ENCODE measurements at places on chromosomes 2 and 18.

DNA sequence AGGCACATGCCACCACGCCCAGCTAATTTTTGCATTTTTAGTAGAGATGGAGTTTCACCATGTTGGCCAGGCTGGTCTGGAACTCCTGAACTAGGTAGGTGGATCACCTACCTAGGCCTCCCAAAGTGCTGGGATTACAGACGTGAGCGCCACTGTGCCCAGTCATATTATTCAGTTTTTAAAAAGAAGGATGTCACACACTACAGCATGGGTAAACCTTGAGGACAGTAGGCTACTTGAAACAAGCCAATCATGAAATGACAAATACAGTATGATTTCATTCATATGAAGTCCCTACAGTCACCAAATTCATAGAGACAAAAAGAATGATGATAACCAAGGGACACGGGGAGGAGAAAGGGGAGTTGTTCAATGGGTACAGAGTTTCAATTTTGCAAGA, 31.1 kb upstream of the ARHGEF4 start:
- no peak for DNase-seq

GRCh38 chr2:170820757-170821530, 4.3 kb downstream of the GAD1 start:
- DNase-seq = no peak

- DNase-seq = no peak
Measured at GRCh38 chr2:73284296-73285158, at the start of gene FBXO41. Gene FBXO41, minus strand, starts transcription at chr2:73284478. Its CDS starts 14,848 bp downstream, at chr2:73269630.

DNA sequence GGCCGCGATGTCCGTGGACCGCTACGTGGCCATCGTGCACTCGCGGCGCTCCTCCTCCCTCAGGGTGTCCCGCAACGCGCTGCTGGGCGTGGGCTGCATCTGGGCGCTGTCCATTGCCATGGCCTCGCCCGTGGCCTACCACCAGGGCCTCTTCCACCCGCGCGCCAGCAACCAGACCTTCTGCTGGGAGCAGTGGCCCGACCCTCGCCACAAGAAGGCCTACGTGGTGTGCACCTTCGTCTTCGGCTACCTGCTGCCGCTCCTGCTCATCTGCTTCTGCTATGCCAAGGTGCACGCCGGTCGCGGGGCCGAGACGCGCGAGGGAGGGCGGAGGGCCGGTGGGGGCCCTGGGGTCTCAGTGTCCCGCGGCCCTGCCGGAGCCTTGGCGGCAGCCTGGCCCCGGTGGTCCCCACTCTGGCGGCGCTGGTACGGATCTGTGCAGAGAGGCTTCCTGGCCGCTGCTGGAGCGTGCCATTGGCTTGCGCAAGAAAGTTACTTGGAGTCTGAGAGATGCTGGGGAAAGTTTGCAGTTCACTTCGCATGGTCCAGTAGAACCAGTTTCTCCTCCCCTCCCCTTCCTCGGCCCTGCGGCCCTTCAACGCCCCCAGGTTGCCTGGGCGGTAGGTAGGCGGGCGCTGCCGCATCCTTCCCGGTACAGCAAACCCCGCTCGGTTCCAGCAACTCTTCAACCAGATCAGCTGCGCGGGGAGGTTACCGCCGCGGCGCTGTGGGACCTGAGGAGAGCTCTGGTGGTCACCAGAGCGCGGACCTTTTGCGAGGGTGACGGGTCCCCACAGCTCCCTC, 1.5 kb downstream of the GALR1 start:
- no peak for DNase-seq

- peak; percentile 77 for DNase-seq
Measured at GRCh38 chr2:18788592-18788991, 199.2 kb upstream of the NT5C1B start.

DNA sequence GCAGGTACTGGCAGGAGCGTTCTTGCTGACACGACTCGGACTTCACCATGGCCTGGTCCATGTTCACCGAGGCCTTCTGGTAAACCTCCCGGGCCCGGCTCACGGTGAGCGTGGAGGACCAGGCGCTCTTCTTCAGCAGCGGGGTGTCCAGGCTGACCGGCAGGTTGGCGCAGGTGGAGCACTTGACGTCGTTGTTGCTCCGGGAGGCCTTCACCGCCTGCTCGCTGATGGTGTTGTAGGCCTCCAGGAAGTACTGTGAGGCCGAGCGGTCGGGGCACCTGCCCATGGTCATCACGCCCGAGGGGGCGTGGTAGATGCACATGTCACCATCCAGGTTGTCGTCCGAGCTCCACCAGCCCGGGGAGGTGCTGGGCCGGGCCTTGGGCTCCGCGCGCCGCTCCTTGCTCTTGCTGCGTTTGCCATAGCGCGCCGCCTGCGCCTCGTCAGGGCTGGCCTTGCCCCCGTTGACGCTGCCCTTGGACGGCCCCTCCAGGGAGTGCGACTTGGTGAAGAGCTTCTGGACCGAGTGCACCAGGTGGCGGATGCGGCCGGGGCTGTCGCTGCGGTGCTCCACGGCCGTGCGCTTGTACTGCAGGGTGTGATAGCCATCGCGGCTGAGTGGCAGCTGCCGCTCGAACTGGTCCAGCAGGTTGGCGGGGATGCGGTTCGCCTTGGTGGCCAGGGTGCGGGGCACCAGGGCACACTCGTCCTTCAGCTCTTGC, 429.3 kb downstream of the TGIF1 start:
- DNase-seq = no peak

DNA sequence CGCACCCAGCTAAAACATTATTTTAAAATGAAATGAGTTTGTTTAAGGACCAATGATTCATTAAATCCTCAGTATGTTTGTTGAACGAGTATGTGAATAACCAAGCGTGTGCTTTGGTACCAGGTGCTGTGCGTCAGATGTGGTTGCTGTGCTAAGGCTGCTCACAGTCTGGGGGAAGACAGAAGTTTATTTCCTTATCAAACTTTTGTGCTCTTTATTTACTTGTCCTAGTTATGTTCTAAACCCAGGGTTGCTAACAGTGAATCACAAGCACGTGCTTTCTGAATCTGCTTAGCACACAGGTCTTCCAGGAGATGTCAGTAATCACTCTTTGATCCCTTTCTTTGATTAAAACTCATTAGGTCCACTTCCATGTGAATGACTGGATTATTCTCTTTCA, 37.0 kb downstream of the RAPGEF4 start:
- no peak for DNase-seq

GRCh38 chr2:240455272-240455646, 19.8 kb downstream of the GPC1 start:
- no peak for DNase-seq

- DNase-seq = no peak
Measured at GRCh38 chr18:2392446-2392845, 178.9 kb downstream of the METTL4 start.

DNA sequence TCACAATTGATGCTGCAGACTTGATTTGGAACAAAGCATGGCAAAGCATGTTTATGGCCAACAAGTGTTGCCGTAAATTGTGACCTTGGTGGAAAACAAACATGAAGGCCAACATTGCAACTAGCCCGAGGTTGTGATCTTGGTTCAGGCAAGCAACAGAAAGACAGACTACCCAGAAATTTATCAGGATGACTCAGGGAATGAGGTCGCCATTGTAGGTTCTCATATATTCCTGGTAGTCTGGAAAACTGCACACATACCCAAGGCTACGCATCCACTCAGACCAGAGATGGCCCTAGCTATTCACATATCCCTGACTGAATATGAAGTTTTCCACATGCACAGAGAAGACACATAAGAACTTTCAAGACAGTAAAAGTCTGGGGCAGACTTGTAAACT, 30.1 kb downstream of the CYP1B1 start:
- DNase-seq = no peak

DNA sequence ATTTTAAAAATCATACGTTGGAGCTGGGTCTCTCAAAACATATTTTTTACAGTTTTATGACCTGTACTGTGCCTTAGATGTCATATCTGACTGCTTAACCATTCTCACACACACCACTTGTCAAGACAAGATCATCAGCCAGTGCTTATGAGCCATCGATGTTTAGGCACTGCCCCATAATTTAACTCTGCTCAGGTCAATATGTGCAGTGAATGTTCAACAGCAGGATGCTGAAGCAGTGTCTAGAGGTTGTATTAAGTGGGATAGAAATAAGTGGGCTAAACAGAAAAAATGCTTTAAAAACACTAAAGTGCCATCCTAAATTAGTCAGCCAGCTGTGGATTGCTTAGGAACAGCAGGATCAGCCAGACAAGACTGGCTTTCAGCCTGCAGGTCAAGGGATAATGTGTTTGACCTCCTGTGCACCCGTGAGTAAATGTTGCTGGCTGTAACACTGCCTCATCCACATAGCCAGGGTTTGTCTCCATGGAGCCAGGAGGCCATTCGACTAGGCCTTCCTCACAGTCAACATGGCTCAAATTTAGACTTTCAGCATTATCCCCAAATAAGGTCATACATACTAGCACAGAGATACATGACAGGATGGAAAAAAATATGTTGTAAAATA, 139.0 kb upstream of the NXPH2 start:
- DNase-seq = no peak

DNA sequence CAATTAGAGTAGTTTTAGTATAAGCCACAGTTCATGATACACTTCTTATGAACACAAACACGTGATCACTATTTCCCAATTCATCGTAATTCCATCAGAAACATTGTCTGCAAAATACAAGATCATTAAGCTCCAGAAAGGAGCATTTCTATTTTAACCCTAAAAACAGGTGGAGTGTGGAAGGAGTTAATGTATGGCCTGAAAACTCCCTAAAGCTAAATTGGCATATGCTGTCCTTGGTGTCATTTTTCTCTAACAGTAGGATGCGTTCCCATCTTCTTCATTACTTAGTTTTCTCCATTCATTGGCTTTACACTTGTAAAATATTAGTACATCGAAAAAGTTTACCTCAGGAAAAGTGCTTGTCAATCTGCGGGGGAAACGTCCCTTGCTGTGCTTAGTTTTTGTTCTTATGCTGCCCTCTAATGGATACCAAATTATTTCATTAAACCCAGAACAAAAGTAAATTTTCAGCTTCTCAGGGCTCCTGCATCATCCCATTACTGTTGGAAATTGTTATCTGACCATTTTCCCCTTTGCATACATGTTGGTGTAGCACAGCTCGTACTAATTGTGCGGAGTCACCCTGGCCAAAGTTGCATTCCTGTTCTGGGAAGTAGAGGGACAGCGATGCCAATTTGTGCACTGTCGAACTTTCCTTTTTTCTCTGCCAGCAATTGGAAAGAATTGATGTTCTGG, 153.4 kb downstream of the GPD2 start:
- no peak for DNase-seq
